M059J (cell line): ENCODE measurements at places on chromosomes 11 and 22.

GRCh38 chr11:123148965-123149364 lies 46.1 kb downstream of the CLMP start:
- no peak for DNase-seq

DNA sequence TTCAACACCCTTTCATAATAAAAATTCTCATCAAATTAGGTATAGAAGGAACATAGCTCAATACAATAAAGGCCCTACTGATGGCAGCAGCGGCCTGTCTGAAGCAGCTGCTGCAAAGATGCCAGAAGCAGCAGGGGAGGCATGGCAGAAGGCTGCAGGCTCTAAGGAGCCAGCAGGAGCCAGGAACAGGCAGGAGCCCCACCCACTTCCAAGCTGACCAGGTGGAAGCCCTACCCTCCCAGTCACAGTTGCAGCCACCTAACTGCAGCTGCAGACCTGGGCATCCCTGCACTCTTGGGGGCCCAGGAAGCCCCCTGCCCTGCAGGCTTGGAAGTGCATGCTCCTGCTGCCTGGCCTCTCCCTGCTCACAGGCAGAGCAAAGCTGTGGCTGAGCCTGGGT lies 18.2 kb upstream of the OR6A2 start:
- no peak for DNase-seq

GRCh38 chr11:19199048-19199447 lies 2.7 kb downstream of the CSRP3 start:
- DNase-seq = no peak

- DNase-seq = peak; percentile 90
These were observed 86.8 kb upstream of the TEAD1 start for GRCh38 chr11:12587333-12587991.

- DNase-seq = no peak
These were observed 43.9 kb downstream of the RRM1 start for GRCh38 chr11:4138497-4138896.

DNA sequence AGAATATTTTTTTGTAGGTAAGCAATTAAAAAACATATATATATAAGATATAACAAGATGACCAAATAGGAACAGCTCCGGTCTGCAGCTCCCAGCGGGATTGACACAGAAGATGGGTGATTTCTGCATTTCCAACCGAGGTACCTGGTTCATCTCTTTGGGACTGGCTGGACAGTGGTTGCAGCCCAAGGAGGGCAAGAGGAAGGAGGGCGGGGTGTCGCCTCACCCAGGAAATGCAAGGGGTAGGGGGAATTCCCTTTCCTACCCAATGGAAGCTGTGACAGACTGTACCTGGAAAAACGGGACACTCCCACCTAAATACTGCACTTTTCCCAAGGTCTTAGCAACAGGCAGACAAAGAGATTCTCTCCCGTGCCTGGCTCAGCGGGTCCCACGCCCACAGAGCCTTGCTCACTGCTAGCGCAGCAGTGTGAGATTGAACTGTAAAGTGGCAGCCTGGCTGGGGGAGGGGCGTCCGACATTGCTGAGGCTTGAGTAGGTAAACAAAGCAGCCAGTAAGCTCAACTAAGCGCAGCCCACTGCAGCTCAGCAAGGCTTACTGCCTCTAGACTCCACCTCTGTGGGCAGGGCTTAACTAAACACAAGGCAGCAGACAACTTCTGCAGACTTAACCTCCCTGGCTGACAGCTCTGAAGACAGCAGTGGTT lies 163.8 kb downstream of the CWF19L2 start:
- DNase-seq = no peak

DNA sequence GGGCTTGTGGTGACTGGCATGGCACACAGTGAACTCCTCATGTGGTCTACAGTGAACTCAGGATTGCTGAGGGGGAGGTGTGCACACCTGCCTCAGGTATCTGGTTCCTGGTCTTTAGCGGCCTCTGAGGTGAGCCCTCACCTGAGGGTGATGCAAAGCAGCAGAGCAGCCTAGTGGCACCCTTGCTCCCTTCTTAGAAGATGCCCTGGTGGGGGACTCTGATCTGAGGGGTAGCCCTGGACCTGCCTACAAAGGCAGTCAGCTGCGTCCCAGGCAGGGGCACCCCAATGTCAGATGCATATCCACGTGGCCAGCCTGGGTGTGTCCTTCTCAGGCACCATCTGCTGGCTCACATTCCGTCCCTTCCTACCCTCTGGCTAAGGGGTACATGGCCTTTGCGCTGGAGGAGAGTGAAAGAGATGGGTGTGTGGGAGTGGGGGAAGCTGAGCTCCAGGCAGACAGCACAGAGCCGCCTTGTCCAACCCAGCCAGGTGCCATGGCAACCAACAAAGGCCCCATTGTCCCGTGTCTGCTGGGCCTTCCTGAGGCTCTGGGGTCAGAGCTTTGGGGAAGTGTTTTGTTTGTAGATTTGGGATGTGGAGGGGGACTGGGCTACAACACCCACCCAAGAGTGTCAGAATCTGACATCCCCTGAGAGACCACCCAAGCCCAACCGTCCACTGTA lies 5.8 kb downstream of the PLEKHB1 start:
- DNase-seq = peak; percentile 34

- no peak for DNase-seq
These were observed 23.1 kb downstream of the TTLL1 start for GRCh38 chr22:43066134-43066533.

DNA sequence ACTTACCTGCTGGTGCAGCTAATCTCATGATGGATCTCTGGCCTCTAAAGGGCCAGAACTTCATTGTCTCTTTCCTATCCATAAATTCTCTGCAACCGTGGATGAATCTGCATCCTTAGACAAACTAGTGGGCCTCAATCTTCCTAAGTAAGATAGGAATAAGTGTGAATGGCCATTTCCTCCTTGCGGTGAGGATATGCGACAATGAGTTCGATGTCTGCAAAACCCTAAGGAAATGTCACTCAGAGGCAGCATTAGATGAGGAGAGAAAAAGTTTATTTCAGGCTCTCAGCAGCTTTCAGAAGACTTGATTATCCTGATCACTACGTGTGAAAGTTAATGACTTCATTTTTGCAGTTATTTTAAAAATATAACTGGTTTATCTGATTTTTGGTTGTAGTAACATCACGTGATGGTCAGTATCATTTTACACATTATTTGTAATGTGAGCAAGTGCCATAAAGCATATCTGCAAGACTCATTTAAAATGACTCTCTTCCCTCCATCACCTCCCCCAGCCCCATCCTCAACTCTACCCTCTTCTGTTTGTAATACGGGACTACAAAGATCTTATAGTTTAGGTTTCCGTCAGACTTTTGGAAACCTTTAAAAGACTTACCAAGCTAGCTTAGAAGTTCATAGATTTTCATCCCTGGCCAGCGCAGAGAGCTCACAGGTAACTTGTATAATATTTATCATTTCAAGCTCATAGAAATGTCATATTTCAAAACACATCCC lies 10.2 kb downstream of the GRAP2 start:
- DNase-seq = no peak

DNA sequence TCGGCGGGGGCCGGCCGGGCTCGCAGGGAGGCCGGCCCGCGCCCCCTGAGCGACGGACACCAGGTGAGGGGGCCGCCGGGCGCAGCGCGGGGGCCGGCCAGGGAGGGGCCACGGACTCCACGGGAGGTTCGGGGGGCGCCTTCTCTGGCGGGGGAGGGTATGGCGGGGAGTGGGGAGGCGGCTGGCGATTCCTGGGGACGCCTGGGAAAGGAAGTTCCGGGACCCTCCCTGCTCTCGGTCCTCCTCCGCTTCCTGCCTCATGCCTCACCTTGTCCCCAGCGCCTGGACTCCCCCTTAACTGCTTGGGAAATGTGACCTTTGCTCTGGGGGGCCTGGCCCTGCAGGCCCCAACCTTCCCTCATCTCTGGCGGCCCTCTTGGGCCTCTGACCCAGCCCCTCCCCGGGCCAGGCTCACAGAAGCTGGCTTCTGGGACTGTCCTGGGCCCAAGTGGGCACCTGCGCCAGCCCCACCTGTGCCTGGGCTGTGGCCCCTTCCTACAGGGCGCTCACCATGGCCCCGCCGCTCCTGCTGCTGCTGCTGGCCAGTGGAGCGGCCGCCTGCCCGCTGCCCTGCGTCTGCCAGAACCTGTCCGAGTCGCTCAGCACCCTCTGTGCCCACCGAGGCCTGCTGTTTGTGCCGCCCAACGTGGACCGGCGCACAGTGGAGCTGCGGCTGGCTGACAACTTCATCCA lies 516 bp downstream of the LRFN4 start:
- DNase-seq = no peak

DNA sequence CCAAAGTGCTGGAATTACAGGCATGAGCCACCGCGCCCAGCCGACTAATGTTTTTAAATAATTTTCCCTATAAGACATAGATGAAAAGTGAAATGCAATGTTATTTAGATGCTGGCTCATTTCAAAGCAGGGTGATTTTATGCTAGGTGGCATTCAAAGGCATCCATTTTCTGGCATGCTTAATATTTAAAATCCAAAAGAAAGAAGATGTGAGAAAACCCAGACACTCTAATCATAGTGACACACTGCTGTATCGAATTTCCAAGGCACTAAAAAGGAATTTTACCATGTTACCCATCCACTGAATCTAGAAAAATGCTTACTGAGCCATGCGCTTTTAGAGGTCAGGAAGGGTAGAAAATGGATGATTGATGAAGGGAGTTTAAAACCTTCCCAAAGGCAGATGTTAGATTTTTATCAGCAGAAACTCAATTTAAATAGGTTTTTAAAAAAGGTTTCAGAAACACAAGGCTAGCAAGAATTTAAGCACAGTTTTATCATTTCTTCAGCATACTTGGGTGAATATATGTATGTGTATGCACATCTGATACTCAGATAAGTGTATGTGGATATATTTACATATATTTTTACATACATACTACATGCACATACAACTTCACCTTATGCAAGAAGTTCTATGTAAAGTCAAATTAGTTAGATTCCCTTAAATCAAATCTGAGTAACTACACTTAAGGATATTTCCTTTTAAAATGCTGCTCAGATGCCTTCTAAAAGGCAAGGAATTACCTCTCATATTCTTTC lies 24.1 kb upstream of the CCDC89 start:
- DNase-seq = no peak

GRCh38 chr11:130103296-130103814 lies 33.7 kb downstream of the APLP2 start:
- DNase-seq = peak; percentile 99

- peak; percentile 80 for DNase-seq
These were observed 4.1 kb upstream of the NNMT start for GRCh38 chr11:114291842-114292680.

DNA sequence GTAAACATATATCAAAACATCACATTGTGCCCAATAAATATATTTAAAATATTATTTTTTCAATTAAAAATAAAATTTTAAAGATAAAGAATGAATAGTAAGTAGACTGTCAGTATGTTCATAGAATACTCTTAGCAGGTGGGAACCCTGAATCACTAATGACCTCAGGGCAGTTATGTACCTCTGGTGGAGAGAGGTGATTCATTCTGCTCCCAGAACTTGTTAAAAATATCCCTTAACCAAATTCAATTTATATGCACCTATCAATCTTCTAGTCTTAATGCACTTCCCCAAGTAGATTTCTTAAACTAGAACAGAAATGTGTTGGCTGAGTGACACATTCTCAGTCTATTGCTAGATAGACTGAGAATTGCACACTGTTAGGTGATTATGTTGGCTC lies 183.9 kb upstream of the SYN3 start:
- DNase-seq = peak; percentile 5

DNA sequence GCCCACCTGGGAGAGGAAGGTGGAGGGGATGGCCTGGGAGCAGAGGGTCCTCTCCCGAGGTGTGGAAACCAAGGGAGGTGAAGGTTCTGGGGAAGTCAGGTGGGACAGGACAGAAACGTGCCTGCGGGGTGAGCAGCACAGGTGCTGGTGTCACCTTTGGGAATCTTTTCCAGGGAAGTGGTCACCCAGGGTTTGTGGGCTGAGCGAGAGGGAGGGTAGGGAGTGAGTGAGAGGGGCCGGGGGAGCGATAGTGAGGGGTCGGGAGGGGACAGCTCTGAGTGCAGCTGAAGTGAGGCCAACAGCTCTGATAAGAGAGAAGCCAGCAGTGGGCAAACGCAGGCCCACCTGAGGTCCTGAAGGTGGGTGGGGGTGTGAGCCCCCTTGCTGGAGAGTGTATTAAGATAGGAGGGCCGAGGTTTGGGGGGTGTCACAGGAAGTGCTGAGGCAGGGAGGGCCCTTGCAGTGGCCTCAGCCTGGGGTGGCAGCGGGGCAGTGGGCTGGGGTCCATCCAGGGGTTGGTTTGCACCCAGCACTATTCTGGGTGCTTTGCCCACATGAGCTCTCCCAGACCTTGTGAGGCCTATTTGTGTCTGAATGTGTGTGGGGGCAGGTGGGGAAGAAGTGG lies 1.6 kb upstream of the SHANK3 start:
- no peak for DNase-seq

DNA sequence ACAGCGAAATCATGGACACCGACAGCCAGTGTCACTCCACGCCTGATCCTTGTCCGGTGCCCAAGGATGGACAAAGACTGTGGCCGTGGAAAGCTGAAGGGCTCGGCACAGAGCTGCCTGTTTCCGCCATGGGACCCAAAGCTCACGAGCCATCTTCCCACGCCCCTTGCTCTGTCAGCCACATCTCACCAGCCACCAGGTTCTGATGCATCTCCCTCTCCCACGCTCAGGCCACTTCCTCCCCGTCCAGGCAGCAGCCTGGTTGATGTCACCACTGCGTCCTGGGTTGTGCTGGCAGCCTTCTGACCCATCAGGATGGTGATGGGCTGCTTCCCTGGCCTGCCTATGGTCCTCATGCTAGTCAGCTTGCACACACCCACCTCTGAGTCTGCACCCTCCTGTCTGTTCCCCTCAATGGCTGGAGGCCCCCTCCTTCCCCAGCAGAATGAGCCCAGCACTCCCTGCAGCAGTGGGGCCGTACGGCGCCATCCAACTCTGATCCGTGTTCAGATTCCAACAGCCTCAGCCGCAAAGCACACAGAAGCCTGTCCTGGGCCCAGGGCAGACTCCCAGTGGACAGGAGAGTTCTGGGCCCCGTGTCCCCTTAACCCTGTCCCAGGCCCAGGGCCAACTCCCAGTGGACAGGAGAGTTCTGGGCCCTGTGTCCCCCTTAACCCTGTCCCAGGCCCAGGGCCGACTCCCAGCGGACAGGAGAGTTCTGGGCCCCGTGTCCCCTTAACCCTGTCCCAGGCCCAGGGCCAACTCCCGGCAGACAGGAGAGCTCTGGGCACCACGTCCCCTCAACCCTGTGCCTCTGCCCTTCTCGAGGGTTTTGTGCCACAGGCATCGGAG lies 259.5 kb downstream of the BRD1 start:
- no peak for DNase-seq

DNA sequence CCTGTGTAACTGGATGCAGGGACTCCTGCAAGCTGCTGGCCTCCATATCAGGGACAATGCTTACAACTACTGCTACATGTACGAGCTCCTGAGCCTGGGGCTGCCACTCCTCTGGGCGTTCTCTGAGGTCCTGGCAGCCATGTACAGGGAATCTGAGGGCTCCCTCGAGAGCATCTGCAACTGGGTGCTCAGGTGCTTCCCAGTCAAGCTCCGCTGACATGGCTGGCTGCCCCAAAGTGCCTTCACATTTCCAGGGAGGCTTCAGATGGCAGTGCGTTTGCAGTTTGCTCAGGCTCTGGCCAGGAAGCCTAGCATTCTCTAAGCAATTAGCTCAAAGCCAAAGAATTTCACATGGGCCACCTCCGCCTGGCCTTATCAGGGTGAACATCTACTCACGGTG lies 117.4 kb upstream of the PARVA start:
- no peak for DNase-seq

GRCh38 chr11:57392066-57392762 lies 1.8 kb upstream of the PRG2 start:
- DNase-seq = no peak
